ENCODE measurements at places on chromosomes 1 and 21.
A peak's percentile ranks its signal among the peaks of the same experiment; 100 is the strongest.

DNA sequence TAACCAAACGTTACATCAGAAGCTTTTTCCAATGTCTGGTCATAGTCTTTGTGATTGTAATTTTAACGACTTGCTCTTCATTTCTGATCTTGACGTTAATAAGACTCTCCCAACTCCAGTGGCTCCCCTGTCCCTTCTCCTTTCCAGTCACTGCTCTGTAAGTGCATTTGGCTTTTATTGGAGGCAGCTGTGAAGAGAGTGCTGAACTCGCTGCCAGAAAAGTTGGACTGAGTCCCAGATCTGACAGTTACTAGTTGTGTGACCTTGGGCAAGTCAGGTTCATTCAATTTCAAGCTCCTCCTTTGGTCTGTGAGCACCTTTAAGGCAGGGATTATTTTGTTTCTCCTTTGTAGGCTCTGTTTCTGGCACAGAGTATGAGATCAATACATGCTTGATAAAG lies 109.6 kb upstream of the TSPAN2 start:
- DNase-seq = no peak

DNA sequence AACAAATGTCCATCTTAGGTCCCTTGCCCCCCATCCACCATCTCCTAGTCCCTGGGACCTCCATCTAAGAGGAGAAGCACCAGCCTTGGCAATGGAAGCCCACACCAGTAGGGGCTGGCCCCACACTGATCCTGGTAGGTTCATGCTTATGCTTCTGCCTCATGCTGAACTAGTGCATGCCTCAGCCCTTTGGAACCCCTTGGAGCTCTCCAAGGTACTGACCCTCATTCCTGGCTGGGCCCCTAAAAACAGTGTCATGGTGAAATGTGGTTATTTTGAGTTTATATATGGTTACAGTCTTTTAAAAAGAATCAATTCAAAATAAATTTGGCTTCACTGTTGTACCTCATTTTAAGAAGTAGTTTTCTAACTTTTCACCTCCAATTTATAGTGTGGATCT lies 108.3 kb downstream of the HIVEP3 start:
- DNase-seq = peak; percentile 49

DNA sequence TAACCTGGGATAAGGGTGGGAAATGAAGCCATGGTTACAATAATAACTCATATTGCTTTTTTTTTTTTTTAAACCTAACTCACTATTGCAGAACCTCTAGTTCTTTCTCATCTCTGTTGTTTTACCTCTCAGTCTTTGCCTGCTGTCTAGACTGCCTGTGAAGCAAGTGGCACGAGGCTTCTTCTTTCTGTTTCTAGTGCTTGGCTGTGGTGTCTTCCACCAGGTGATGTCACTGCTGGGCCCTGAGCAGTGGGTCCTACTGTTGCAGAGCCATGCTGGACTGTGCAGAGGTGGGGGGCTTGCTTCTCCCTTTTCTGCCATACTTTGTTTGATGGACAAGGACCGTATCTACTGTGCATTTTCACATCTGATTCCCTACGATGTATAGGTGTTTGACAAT lies 51.7 kb downstream of the ZNF326 start:
- peak; percentile 21 for DNase-seq

DNA sequence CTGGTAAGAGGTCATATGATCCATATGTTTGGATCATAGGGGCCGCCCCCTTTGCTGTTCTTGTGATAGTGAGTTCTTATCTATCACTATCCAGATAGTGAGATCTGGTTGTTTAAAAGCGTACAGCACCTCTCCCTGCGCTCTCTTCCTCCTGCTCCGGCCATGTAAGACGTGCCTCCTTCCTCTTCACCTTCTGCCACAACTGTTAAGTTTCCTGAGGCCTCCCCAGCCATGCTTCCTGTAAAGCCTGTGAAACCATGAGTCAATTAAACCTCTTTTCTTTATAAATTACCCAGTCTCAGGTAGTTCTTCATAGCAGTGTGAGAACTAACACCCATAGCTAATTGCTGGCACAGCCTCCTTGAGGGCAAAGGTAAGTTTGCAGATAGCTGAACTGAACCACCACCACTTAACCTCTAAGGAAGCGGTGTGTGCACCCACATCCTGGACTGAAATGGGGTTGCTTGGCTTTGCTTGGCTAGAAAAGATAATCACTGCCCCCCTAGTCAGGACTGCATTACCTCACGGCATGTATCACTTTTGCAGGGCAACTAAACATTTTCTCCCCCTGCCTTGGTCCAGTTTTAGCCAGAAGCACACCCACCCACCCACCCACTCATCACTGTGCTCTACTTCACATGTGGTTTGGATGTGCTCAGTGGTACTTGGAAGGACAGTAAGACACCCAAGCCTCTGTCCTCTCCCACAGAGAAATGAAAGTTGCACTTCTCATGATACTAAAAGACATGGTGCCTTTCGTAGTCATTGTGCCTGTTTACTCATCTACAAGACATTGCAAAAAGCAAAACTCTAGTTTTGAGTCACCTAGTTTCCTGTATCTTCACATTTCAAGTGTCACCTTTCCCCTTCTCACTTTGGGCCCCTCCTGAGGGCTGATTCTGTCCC lies 23.1 kb upstream of the PTAFR start:
- peak; percentile 63 for DNase-seq

GRCh38 chr1:182304627-182305026 lies 87.0 kb downstream of the GLUL start:
- DNase-seq = no peak

DNA sequence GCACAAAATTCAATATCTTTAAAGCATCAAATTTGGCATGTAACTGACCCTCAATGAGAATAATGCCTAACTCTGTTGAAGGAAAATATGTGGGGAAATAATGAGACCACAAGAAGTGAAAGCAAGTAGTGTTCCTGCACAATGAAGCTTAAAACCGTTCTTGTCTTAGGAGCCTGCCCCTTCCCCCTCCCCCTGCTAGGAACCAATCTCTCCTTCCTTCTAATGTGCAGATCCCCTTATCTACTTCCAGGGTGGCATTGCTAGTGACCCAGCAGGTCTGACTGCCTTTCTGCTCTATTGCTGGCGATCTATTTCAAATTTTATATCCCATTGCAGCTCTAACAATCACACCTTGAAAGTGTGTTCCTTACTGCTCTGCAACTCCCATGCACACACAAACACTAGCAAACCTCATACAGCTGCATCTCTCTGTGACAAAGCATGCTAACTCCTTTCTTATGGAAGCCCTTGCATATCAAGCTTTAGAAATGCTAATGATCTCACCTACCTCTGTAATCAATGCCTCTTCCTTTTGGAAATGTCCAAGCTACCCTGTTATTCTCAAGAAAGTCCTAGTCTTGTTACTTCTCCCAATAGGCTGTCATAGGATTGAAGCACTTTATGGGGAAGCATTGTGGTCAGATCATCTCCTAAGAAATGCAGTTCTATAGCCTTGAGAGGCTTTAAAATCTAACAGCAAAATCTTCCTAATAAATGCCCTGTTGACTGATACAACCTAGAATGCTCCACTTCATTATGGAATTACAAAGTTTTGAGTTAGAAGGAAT lies 26.5 kb downstream of the BCL9 start:
- no peak for DNase-seq

DNA sequence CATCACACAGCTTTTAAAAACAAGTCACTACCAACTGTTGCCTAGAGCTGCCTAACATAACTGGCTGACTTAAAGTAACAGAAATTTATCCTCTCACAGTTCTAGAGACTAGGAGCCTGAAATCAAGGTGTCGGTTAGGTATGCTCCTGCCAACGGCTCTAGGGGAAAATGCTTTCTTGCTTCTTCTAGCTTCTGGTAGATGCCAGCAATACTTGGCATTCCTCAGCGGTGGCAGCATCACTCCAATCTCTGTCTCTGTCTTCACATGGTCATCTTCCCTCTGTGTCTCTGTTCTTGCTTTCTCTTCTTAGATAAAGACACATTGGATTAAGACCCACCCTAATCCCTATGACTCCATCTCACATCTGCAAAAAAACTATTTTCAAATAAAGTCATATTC lies 51.5 kb downstream of the DMRTA2 start:
- no peak for DNase-seq

GRCh38 chr1:74712881-74713280 lies 20.0 kb downstream of the CRYZ start:
- no peak for DNase-seq

GRCh38 chr21:41783476-41784180 lies 16.8 kb upstream of the RIPK4 start:
- no peak for DNase-seq

- no peak for DNase-seq
Observed at GRCh38 chr1:205263580-205264190, 35.9 kb downstream of the TMCC2 start.

- DNase-seq = no peak
Observed at GRCh38 chr1:108925920-108926319, 37.4 kb downstream of the CLCC1 start.

GRCh38 chr1:180536821-180537372 lies 21.9 kb upstream of the OVAAL start:
- DNase-seq = no peak

GRCh38 chr1:38991638-38992411 lies 749 bp downstream of the AKIRIN1 start:
- DNase-seq = peak; percentile 28

- DNase-seq = no peak
Observed at GRCh38 chr1:56968878-56969495, 3.2 kb upstream of the C8B start.

DNA sequence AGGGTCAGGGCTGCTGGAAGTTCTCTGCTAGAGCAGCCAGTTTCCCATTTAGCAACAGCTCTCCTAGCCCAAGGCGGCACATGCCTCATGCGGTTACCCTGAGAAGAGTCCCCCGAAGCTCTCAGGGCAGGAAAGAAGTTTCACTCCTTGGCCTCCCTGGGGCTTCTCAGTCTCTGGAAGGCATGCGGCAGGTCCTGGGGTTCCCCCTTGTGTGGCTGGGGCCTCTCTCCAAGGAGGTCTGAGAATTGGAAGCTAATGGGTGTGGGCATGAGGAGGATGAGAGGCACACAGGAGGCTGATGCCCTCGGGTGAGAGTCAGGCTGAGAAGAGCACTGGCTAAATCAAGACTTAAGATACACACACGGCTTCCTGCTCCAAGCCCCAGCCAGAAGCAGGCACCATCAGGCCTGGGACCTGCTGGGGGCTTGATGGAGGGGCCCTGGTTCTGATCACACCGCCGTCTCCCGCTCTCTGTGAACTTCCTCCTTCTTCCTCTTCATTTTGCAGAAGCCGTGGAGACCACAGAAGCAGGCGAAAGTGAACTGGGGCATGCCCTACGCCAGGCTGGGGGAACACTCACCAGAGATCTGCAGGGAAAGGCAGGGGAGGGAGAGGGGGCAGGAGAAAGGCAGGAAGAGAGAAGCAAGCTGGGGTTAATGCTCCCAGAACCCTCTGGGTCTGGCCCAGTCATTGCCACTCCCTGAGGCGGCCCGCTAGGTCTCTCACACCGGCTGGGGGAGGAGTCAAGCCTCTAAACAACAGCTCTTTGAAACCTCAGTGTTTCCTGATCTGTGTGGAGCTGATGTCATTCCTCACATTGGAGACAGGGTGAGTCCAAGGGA lies 15.1 kb downstream of the BLACAT1 start:
- DNase-seq = peak; percentile 62

GRCh38 chr21:45088729-45089128 lies 14.3 kb downstream of the ADARB1 start:
- DNase-seq = no peak

- no peak for DNase-seq
Observed at GRCh38 chr1:242788771-242789170, 264.3 kb upstream of the PLD5 start.

DNA sequence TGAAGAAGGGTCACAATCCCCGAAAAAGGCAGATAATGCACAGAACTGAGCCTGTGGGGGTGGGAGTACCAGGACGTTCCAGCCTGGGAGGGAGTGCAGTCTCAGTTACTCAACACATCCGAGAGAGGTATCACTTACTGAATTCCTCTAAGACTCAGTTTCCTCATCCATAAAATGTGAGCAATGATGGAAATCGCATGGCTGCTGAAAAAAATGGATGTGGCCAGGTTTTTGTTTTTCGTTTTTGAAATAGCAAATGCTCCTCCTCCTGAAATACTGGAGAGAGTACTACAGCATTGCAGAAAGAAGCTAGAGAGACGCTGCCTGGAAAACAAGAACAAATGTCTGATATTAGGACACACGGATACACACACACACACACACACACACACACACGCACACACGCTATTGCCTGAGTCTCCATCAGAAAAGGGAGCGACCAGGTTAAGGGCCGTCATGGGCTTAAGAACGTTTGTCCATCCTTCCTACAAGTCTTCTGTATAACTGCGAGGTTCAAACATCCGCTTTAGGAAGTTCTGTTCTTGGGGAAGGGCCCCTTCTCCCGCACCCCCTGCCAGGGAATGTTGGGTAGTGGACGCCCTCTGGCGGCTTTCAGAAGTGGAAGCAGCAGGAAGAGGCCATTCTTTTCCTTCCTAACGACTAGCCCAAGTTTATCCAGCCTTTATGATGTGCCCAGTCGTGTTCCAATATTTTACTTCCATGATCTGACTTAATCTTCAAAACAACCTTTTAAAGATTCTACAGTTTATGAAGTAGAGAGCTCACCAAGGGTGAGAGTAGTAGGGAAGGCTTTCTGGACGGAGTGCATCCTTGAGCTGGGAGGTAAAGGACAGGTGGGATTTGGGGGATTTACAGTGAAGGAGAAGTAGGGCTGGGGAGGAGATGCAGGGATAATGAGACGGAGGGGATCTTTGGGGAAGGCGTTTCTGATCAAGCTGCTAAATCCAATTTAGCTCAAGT lies 699 bp upstream of the NES start:
- peak; percentile 61 for DNase-seq

GRCh38 chr1:54623216-54624007 lies at the start of gene FAM151A:
Gene FAM151A (minus strand): TSS chr1:54623525. CDS start chr1:54623395, 130 bp downstream.
- no peak for DNase-seq

- DNase-seq = peak; percentile 29
Observed at GRCh38 chr1:6205849-6206519, at the start of gene RNF207. Gene RNF207 (plus strand): TSS chr1:6206119. CDS start chr1:6206536, 417 bp downstream.

DNA sequence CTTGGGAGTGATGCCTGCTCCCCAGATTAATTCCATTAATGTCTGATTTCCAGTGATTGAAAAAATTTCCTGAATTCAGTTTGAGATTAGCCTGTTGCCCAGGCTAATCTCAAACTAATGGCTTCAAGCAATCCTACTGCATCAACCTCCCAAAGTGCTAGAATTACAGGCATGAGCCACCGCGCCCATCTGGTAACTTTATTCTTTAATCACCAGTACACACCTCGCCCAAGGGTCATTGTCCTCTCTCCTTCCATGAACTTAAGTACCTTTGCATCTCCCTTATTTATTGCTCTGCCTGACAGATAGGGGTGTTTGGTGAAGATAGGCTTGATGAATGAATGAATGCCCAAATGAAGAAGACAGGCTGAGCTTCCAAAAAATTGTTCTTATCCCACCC lies 366.5 kb downstream of the SIPA1L2 start:
- no peak for DNase-seq
